ENCODE measurements at places on chromosomes 6 and 20. TPM values are rescaled to one million over a fixed set of nuclear protein-coding genes. Genes with fewer than 3 reads are reported as not detected.
A peak's percentile ranks its signal among the peaks of the same experiment; 100 is the strongest.

DNA sequence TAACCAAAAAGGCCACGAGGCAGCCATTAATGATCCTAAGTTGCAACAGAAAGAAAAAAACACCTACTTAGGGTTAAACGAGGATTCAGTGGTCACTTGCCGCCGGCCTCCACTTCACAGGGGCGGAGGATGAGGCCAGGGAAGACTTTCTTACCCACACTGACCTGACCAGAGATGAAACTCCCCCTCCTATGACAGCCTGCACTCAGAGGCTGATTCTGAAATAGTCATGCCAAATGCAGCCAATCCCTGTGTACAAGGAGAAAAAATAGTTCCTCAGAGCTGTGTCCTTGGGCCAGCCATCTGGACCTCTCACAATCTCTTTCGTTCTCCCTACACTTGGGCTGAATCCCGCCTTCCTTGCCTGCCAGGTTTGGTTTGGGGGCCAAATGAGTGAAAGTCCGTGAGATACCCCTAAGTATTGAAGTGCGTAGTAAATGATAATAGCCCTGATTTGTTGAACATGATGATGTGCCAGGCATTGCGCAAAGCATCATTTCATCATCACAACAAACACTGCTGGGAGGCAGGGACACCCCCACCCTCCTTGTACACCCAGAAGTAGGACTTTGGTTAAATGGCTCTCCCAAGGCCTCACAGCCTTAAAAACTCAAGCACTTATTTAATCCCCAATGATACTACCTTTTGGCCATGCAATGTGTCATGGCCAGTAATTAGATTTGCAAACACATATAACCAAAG, 3.2 kb upstream of the IRF4 start:
- peak; percentile 66 for DNase-seq

DNA sequence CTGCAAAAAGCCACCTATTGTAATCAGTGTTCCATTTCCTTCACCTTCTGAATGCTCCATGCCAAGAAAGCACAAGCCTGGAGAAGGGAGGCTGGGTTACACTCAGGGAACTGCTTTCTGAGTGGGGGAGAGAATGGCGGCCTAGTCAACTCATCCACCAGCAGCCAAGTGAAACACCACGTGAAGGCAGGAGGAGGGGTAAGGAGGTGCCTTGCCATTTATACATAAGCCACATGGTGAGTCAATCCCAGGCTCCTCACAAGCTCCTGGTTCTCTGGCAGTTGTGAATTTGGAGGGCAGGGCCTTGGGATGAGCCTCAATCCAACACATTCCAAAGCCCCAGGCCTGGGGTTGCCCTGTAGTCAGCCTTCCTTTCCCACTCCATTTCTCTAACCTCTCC, 149.4 kb downstream of the CD24 start:
- no peak for DNase-seq

The LEMD2 gene
- 28.1 TPM for total RNA-seq

The TPD52L2 gene
- total RNA-seq: 84.0 TPM
